ENCODE measurements at places on chromosomes 6 and 20.

DNA sequence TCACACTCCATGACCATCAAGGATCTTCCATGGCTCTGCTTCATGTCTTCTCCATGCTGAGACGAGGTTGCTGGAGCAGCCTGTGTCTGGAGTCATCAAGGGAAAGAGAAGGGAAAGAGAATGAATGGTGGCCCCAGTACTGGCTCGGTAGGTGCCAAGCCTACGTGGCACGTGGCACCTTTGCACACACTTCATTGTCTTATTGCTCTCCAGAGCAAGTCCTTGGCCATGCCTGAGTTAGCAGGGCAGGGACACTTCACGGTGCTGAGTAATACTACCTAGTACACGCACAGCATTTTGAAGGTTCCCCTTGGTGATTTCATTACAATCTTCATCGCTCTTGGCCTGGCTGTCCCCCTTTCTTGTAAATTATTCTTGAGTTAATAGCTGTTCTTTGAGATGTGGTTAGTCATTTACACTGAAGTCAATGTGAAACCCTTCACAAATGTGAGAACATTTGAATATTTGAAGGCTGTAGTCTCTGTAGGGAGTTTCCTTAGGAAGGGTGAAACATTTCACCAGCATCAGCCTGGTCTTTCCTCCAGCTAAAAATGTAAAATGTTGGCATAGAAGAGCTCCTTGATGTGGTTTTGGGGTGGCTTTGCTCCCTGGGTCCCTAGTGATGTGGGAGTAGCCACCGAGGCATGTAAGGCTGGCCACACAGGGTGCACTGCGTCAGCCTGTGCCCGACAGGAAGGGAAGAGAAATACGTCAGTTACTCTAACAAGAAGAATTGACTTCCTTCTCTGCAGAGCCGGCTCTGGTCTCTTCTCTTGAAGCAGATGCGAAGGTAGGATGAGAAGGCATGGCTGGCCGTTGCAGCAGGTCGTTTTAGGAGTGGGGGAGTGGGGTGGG, at the start of gene SYTL3:
TSS of gene SYTL3 (plus strand) at position 766 of the 855 bp plus-strand sequence. CDS start 13,215 bp downstream, outside the sequence.
- DNase-seq = no peak

DNA sequence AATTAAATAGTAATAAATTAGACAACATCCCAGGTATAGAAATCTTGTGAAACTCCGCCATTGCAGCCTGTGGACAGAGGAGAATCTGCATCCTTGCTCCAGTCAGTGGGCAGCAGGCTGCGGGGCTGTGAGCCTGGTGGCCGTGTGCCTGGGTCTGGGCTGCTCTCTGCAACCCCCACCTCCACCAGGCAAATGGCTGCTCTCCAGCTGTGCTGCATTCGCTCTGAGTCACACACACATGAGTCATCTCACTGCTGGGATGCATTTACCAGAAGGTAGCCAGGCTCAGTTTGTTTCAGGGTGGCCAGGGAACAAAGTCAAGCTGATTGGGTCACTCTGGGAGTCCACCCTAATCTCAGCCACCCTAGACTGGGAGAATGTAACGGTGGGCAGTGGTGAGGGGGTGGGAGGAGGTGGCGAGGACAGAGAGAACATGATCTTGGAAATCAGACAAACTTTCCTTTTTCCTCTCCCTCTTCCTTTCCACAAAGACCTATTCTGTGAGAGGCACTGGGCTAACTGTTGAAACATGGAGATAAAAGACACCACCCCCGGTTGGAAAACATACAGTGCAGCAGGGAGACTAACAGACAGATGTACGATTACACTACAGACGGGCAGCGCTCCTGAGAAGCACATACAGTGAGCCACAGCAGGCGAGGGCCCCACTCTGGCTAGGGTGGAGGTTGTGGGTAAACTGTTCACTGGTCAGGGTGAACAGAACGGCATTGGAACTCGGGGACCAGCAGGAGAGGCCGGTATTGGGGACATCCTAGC, 59.2 kb downstream of the TRAM2 start:
- peak; percentile 99 for DNase-seq

GRCh38 chr20:38144974-38145728, 19.9 kb downstream of the TGM2 start:
- DNase-seq = no peak

DNA sequence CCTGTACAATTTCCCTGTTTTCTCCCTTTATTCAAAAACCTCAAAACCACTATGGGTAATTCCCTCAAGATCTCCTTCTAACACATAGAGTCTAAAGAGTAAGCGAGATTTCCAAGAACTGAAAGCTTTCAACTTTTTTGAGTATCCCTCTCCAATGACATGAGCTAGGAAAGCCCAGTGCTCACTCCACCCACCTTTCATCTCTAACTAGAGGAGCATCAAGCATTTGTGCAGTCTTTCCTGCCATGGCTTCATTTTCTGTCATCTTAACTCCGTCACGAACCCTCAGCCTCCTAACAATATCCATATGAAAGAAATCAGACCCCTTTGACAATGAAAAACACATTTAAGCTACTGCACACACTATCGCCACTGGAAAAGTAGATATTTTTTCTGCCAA, 91.9 kb upstream of the SUPT3H start:
- DNase-seq = no peak

DNA sequence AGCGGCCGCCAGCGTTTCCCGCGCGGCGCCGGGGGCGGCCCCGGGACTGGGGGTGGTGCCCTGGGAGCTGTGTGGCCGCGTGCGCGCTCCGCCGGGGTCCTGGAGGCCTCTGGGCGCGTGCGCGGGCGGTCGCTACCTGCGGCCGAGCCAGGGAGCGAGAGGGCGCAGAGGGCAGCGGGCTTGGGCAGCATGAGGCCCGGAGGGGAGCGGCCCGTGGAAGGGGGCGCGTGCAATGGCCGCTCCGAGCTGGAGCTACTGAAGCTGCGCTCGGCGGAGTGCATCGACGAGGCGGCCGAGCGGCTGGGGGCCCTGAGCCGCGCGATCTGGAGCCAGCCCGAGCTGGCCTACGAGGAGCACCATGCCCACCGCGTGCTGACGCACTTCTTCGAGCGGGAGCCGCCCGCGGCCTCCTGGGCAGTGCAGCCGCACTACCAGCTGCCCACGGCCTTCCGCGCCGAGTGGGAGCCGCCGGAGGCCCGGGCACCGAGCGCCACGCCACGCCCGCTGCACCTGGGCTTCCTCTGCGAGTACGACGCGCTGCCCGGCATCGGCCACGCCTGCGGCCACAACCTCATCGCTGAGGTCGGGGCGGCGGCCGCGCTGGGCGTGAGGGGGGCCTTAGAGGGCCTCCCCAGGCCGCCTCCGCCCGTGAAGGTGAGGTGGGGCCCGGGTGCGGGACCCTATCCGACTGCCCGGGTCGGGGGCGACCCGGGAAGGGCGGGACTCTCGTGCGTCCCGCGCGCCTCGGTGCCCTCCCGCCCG, at the start of gene PM20D2:
TSS of gene PM20D2 (plus strand) at position 100 of the 762 bp plus-strand sequence. CDS start at position 190, 90 bp downstream.
- peak; percentile 13 for DNase-seq

- no peak for DNase-seq
Observed at GRCh38 chr6:166936079-166936787, 20.1 kb downstream of the RNASET2 start.

GRCh38 chr6:5997420-5997987, 9.2 kb downstream of the NRN1 start:
- DNase-seq = no peak

DNA sequence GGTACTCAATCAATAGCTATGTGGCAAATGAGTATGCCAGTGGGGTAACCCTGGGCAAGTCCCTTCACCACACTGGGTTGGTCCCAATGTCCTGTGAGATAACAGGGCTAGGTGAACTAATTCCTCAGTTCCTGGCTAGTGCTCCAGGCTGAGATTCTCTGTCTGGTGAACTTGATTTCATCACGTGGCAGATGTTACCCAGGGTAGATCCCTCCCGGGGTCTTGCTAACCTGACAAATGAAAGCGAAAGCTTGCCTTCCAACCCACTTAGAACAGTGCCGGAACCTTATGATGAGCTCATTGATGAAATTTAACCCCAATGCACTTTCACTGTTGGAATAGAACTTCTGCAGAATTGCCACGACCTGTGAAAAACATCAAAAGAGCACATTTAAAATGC, 6.6 kb upstream of the ANKRD60 start:
- no peak for DNase-seq

- peak; percentile 79 for DNase-seq
Observed at GRCh38 chr6:44842616-44843015, 455.1 kb downstream of the CDC5L start.
